ENCODE measurements at places on chromosomes 6 and 20. TPM values are rescaled to one million over a fixed set of nuclear protein-coding genes. Genes with fewer than 3 reads are reported as not detected.

The SLC22A2 gene
- not detected for total RNA-seq

The CPXM1 gene
- total RNA-seq: 0.20 TPM

The APCDD1L gene
- total RNA-seq: not detected

The KCNG1 gene
- 0.87 TPM for total RNA-seq

The NKAPL gene
- 1.3 TPM for total RNA-seq

The TGM2 gene
- 1,324 TPM for total RNA-seq

The C6orf15 gene
- total RNA-seq: not detected

The LGSN gene
- not detected for total RNA-seq

The HLA-DPA1 gene
- total RNA-seq: 9.8 TPM

The ZNF831 gene
- total RNA-seq: not detected

The FAM209A gene
- total RNA-seq: not detected

The OOEP gene
- total RNA-seq: not detected

The CALHM6 gene
- not detected for total RNA-seq

The PTK6 gene
- not detected for total RNA-seq

The EFHC1 gene
- 12.6 TPM for total RNA-seq

The CDSN gene
- total RNA-seq: not detected

The CHD6 gene
- total RNA-seq: 11.1 TPM

The PRRT1 gene
- not detected for total RNA-seq

The ECT2L gene
- not detected for total RNA-seq

The FABP7 gene
- total RNA-seq: not detected

The PGC gene
- not detected for total RNA-seq

The SCRT2 gene
- not detected for total RNA-seq

The ID4 gene
- total RNA-seq: 0.20 TPM

The GABRR1 gene
- not detected for total RNA-seq

The RCAN2 gene
- 0.80 TPM for total RNA-seq

The RIPPLY2 gene
- total RNA-seq: not detected

The MACROD2 gene
- total RNA-seq: not detected

The CRYBG1 gene
- 24.3 TPM for total RNA-seq
